ENCODE measurements at places on chromosomes 6 and 20.

GRCh38 chr6:99285881-99286280 is 63.6 kb downstream of the FAXC start:
- no peak for DNase-seq

DNA sequence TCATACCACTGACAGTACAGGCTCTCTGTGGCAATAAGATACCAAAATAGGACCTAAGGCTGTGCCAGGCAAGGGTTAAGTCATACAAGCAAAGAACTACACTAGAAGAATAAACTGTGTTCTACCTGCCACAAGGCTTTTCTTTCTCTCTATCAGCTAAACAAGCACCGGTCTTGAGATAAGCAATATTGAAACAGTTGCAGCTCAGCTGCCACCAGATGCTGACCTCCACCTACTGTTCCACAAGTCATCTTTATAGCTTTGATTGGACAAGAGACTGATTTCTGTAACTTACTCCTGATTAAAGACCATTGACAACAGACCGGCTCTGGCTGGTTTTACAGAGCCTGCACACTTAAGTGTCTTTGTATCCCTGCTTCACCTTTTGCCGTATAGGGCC is 24.1 kb downstream of the SCP2D1 start:
- DNase-seq: no peak

DNA sequence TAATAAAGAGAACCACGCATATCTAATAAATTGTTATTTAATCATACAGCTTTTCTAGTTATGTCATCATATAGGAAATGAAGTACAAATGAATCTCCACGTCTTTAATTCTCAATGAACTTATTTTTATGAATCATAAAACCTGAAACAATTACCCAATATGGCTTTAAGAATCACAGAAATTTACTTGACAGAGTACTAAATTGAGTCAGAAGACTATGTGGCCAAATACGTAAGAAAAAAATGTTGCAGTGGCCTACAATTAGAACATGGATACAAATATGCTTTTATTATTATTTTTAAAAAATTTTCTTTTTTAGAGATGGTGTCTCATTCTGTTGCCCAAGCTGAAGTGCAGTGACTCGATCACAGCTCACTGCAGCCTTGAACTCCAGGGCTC is 584.7 kb upstream of the SLC35B3 start:
- DNase-seq: no peak

- no peak for DNase-seq
Measured at GRCh38 chr6:1099264-1099663, 212.6 kb upstream of the FOXQ1 start.

DNA sequence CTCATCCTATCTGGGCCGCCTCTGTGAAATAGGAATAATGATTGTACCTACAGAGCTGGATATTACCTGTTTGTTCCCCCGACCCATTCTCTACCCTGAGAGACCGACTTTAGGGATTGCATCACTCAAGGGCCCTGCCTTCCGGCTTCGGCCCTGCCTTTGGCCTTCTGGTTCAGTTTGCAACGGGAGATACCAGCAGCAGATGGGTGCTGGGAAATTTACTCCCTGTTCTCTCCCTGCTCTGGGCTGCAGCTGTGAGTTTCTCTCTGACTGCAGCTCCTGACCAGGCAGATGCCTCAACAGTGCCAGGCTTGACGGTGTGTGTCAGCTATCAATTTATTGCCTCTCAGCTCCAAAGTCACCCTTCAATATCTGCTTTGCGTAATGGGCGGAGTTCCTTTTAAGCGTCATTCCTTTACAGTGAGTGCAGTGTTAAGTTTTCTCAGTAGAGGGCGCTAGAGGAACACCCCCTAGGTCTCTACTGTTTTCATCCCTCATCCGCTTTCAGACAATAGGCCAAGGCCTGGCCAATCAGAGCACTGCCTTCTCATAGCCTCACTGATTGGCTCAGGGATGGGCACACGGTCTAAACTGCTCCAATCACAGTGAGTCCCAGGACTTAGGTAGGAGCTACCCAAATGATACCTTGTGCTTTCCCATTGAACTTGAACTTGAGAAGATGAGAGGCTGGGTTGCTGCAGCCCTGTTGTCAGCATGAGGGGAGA is 30.0 kb downstream of the KCNG1 start:
- DNase-seq: no peak

DNA sequence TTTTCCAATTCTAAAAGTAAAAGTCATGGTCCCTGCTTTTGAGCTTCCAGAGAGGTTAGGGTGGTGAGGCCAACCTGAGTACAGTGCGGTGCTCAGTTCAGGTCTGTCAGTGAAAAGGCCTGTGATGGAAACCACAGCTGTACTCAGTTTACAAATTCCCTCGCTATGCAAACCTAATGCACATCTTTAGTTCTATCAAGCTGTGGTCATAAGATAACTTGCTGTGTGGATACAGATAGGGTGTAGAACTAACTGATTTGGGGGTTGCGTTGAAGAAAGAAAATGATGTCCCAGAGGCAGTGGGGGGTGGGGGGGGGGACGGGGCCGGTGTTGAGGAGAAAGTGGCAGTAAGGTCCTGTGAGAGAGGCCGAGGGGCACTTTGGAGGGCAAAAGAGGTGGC is 22.8 kb upstream of the MBOAT1 start:
- DNase-seq: no peak

DNA sequence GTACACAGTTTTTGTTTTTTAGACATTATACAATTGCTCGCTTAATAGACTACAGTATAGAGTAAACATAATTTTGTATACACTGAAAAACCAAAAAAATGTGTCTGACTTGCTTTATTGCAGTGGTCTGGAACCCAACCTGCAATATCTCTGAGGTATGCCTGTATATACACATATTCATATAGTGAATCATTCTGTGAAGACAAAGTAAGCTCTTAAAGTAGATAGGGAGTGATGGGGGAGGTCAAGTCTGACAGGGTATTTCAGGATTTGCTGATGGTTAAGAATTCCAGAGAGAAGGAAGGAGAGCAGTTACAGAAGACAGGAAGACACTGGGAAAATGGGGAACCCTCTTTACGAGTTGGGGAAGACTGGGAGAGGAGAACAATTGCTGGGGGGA is 417.9 kb downstream of the CD109 start:
- DNase-seq: no peak

DNA sequence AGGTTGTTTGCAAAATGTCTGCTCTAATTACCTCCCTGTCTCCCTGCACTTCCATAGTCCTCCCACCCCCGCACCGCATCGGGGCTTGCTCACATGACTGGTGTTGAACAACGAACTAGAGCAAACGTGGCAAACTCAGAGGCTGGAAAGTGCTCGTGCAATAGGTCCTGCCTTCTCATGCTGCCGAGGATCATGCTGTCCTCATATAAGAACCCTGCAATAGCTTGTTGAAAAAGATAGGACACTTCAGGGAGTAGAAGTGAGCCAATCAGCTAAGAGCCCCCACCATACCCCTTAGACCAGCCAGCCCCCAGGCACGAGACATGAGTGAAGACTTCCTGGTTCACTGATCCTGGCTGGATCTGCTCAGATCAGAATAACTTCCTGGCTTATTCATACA is 219.2 kb downstream of the C6orf118 start:
- DNase-seq: no peak

DNA sequence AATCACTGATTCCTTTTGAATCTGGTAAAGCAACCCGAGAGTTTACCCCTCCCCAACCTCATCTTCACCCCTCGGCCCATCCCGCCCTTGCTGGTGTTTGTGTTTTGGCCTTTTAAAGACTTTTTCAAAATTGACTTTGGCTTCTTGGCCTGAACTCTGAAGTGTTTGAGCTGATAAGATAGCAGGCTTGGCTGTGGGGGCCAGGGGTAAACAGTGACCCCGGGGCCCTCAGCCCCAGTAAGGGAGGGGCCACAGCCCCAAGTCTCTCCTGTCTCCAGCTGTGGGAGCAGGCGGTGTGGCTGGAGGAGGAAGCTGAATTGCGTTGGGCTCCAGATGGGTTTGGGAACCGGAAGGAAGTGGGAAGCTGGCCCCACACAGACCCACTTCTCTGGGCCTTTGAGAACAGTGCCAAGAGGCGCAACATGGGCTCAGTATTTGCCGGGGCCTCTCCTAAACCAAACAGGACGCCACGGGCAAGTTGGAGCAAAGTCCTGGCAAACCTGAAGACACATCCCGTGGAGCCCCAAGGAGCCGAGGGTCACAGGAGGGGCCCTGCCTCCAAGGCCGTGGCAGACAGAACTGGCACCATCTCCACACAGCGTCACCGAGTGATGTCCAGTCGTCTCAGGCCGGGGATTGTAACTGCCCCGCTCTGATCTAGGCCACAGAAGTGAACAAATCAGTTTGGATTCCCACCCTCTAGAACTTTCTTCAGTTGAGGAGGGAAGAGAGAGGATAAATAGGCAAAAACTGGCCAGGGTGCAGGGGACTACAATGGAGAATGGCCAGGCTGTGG is 54.3 kb upstream of the PTPN1 start:
- no peak for DNase-seq

DNA sequence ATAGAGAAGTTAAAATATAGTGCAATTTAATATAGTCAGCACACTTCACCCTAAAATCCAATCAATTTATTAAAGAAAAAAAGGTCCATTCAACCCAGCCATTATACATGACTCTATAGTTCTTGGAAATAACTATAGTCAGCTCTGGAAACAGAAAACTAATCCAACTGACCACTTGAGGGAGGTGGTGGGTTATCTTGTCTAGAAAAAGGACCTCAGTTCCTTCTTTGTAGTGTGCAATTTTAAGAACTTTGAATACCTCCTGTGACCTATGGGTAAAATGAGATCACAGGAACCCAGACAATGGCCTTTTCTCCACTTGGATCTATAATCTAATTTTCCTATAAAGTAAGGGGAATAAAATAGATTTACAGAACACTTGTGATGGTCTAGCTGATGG is 163.6 kb upstream of the CENPW start:
- no peak for DNase-seq

DNA sequence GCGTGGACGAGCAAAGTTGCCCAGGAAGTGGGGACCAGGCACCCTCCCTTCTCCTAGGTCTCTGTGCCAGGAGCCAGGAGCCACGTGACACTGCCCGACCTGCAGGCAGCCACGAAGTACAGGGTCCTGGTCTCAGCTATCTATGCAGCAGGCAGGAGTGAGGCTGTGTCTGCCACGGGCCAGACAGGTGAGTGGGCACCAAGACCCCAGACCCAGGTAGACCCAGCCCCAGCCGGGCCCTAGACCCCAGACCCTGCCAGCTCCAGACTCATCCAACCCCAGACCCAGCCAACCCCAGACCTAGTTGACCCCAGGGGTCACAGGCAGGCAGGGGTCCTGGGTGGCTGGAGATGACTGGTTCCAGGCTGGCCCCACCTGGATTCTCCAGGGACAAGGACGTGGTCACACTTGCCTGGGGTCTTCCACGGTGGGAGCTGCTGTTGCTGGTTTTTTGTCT is 21.1 kb downstream of the COL20A1 start:
- DNase-seq: no peak

GRCh38 chr6:137413482-137413881 is 80.7 kb downstream of the OLIG3 start:
- no peak for DNase-seq

GRCh38 chr20:53819973-53820451 is 226.4 kb upstream of the ZNF217 start:
- DNase-seq: no peak

DNA sequence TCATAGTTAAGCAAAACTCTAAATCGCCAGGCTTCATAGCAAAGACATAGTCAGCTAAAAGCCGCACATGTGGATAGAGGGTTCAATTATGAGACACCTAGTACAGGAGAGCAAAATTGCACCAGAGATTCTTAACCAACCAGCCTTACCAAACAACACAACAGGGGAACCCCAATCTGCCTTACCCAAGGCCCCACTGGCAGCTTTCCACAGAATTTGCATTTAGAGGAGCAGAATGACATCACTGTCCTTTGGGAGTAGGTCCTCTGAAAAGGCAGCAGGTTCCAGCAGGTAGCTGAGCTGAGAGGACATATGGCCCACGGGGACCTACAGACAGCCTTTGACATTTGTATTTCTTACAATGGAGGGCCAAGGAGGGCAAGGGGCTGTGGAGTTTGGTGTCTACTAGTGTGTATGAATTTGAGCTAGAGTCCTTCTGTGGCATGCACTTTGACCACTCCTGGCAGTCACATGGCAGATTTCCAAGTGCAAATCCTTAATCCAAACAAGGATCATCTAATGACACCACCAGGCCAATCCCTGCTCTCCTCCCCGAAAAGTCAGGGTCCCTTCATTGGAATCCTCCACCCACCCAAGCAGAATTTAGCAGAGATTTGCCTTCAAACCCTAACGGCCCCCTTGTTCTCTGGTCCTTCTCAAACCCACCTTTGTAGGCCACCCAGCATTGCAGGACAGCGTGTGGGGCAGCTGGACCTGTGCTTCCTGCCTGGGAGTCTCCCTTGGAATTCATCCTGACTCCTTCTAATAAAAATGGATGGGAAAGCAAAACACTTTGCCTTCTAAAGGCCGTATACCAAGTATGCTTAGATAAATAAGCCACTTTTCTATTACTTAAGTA is 171.2 kb upstream of the SUPT3H start:
- DNase-seq: no peak

DNA sequence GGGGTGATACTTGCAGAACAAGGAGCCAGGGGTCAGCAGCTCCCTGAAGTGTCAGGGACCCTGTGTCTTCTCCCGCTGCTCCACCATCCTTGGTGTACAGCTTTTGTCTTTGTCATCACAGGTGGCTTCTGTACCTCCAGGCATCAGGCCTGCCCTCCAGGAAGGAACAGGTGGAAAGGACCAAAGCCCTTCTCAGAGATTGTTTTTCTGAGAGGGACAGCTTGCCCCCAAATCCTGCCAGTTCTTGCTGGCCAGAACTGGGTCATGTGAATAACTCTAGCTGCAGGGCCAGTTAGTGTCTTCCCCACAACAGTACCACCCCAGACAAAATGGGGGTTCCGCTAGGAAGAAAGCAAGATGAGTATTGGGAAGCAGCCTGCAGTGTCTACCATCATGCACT is 31.4 kb downstream of the SNPH start:
- DNase-seq: no peak

DNA sequence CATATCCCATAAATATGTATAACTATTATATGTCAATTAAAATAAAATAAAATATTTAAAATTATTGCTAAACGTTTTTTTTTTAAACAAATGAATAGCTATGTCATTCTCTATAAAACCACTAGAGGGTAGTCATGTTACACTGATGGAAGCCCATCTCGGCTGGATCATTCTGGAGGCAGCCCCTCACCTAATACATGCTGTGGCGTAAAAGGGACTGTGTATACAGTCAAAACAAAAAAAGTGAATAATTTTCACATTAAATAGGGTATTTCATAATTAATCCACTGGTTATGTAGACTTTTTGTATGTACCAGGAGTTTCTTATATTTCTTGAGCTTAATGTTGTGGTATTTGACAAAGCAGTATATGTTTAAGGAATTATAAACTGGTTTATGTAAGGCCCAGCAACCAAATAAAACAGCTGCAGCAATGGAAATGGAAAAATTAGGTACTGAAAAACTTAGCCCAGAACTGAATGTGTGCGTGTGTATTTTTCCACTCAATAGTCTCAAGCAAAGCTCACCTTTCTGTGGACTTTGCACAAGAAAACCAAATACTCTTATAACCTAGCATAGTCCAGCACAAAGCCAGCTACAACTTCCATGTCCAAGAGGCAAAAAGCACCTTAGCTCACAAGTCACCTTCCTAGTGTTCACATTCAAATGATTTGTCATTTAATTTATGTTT is 81.7 kb downstream of the COL9A1 start:
- DNase-seq: no peak

- no peak for DNase-seq
Measured at GRCh38 chr6:137403855-137404254, 90.3 kb downstream of the OLIG3 start.
